ENCODE measurements at places on chromosomes 7 and 10.

GRCh38 chr10:105827133-105827532 is 1186.0 kb downstream of the SORCS3 start:
- DNase-seq: no peak

DNA sequence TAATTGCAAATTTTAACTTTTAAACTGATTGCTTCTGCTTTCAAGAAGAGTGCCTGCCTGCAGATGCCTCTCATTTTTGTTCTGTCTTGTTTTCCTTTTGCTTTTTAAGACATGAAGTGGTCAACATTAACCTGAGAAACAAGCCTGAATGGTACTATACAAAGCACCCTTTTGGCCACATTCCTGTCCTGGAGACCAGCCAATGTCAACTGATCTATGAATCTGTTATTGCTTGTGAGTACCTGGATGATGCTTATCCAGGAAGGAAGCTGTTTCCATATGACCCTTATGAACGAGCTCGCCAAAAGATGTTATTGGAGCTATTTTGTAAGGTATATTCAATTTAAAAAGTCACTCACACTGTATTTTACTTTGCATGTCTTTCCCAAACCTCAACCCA is 8.8 kb downstream of the GSTO2 start:
- no peak for DNase-seq

- DNase-seq: no peak
These were observed 98.6 kb downstream of the GRM8 start for GRCh38 chr7:127154101-127154500.

- DNase-seq: no peak
These were observed 4.1 kb downstream of the MMS19 start for GRCh38 chr10:97494151-97494550.

DNA sequence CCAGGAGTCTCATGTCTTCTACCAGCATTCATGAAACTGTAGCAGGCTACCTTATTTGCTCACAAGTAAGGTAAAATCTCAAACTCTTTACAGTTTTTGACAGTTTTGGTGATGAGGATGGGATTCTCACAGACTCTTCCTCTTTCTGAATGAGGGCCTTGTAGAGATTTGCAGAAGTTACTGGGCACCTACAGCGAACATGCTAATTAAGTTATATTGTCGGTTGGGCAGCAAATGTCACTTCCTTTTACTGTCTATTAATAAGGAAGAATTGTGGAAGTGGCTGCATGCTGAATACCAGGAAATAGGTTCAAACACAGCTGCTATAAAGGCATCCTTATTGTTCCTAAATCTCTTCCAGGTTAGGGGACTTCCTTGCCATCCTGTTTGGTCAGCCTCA is 189.6 kb downstream of the DNAJC1 start:
- no peak for DNase-seq

DNA sequence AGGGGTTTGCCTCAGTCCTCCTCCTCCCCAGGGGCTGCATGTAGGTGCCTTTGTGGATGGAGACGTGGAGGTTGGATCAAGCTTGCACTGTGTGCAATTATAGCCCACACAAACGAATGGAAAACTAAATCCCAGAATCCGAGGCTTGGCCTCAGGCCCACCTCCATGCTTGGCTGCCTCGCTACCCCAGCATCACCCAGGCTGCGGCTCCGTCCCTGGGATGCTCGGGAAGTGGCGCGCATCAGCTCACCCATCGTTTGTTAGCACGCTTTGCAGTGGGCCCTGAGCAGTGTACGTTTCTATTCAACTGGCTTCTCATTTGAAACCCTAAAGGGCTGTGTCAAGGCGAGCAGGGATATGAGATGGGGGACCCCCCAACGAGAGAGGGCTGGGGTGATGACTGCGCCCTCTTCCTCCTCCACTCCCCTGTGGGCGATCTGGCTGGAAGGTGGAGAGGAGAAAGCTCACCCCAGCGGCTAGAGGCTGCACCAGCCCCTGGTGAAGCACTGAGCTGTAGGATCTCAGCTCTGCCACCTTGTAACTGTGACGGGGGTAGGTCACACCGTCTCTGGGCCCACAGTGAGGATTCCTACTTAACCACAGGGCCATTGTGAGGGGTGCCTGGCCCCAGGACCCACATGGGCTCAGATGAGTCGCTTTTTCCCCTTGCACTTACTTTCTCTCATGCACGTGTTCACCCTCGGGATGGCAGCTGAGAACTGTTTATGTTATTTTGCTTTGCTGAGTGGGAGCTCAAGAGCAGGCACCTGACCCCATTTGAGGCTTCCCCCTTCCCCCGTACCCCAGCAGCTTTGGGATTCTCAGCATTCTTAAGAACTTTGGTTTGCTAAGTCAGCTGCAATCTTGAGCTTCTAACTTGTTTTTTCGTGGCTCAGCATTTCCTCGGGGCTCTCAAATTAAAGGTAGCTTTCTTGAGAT is 12.7 kb upstream of the BTBD16 start:
- no peak for DNase-seq

GRCh38 chr7:158586499-158587161 is 993 bp downstream of the PTPRN2 start:
- no peak for DNase-seq

DNA sequence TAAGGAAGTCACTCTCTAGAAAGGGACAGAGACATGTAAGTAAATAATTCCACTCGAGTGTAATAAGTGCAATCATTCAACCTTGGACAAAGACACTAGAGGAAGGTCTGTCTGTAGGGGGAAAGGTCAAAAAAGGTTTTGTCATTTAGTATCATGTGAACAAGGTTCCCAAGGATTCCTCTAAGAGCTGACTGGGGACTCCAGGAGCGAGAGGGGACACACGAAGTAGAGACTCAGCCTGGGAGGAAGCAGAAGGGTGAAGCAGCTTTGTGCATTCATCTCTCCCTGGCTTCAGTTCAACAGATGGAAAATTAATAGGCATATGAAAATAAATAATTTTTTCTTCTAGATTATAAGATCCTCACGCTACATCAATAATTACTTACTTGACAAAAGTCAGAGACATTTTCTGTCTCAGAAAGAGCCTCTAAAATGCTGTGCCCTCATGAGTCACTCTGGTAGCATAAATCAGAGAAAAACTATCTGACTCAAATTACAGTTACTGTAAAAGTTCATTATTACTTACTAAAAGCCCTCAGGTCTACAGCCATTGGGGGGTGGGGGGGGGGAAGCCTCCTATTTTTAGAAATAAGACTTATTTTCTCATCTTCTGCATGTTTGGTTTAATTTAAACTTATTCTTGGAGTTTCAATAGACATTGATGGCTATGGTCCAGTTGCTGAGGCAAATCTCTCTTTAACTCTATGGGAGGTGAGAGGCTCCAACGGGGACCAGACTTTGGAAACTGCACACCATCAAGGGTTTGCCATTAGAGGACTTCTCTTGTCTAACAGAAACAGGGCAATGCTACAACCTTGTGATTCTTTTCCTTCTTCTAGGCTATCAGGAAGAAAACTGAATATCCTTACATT is 275.1 kb upstream of the KLF14 start:
- no peak for DNase-seq

- no peak for DNase-seq
These were observed 89.6 kb downstream of the CABCOCO1 start for GRCh38 chr10:61752111-61753011.

Measured in omental fat pad (tissue), 4 donors.